Pancreas (tissue), 10 donors: ENCODE measurements at places on chromosomes 1 and 21. TPM values are rescaled to one million over a fixed set of nuclear protein-coding genes. Genes with fewer than 3 reads are reported as not detected.

The CIART gene
- total RNA-seq = 1.2 TPM

The PADI6 gene
- total RNA-seq = not detected

The S100A14 gene
- 11.7 TPM for total RNA-seq

The KCNE1 gene
- 0.51 TPM for total RNA-seq

The TMPRSS15 gene
- not detected for total RNA-seq

The LCE1D gene
- total RNA-seq = not detected

The GLIS1 gene
- not detected for total RNA-seq

- no peaks in the 10 kb centered on the region for H3K27me3 ChIP-seq
- H3K4me3 ChIP-seq = no peak overlapping the region
- no peaks in the 10 kb centered on the region for H3K4me1 ChIP-seq
- DNase-seq = peak; percentile 4
These were observed 133.0 kb downstream of the LRRC7 start for GRCh38 chr1:69700770-69701169.

DNA sequence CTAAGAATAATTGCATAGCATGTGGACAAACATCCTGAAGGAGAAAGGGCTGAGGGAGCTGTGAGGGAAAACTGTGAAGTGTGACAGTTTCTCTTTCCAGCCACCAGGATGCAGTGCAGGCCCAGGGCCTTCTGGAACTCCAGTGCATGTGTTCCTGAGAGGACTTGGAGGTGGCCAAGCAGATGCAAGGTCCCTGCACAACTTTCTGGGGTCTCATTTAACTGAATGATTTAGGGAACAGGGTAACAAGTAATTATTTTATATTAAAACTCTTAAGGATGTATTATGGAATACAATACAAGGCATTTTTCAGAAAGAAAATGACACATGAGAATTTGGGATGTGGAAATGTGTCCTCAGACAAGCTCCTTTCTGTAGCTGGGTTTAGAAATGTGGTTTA is 61.2 kb upstream of the MCOLN3 start:
- H3K36me3 ChIP-seq = no peaks in the 10 kb centered on the region
- H3K27me3 ChIP-seq = no peaks in the 10 kb centered on the region
- H3K4me3 ChIP-seq = no peak overlapping the region
- no peaks in the 10 kb centered on the region for H3K4me1 ChIP-seq
- H3K27ac ChIP-seq = no peak overlapping the region

- DNase-seq = no peak
- H3K36me3 ChIP-seq = no peaks in the 10 kb centered on the region
- no peaks in the 10 kb centered on the region for H3K4me1 ChIP-seq
- H3K27me3 ChIP-seq = no peaks in the 10 kb centered on the region
- no peak overlapping the region for H3K4me3 ChIP-seq
These were observed 118.7 kb upstream of the CD34 start for GRCh38 chr1:208029381-208030287.

DNA sequence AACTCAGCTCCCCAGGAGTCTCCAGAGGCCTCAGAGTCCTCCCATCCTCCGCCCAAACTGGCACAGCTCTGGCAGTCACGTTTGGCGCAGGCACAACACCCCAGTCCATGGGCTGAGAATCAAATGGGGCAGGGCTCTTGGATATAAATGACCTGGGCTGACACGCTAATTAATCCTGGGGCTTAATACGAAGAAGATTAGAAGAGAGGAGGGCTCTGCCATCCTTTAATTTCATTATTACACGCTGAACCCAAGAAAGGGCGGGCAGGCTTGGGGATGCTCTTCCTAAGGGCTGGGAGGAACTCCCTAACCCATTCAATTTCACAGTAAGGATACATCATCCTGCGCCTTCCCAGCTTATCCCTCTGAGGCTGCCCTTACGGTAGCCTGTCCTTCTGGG is 2.4 kb downstream of the GRIK3 start:
- peaks cover 31% of the 10 kb centered on the region for H3K27me3 ChIP-seq
- H3K36me3 ChIP-seq = no peaks in the 10 kb centered on the region
- H3K4me1 ChIP-seq = no peaks in the 10 kb centered on the region

- H3K27ac ChIP-seq = no peak overlapping the region
- H3K36me3 ChIP-seq = no peaks in the 10 kb centered on the region
- no peaks in the 10 kb centered on the region for H3K27me3 ChIP-seq
- DNase-seq = no peak
These were observed 40.2 kb upstream of the MPZL1 start for GRCh38 chr1:167681451-167682098.

DNA sequence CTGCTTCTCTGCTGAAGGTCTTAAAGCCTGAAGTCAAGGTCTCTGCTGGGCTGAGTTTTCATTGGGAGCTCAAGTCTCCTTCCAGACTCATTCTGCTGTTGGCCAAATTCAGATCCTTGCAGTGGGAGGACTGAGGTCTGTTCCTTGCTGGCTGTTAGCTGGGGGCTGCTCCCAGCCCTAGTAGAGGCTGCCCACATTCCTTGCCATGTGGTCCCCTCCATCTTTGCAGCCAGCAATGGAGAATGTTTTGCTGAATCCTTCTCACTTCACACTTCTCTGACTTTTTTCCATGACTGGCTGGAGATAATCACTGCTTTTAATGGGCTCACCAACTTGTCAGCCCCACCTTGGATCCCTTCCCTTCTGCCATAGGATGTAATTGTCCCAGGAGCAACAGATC is 33.2 kb downstream of the UBASH3A start:
- H3K36me3 ChIP-seq = no peaks in the 10 kb centered on the region
- no peak overlapping the region for H3K27ac ChIP-seq
- DNase-seq = no peak
- H3K4me3 ChIP-seq = no peak overlapping the region
- no peaks in the 10 kb centered on the region for H3K27me3 ChIP-seq

GRCh38 chr21:38267136-38267755 is 10.5 kb downstream of the KCNJ15 start:
- no peak for DNase-seq
- peak overlapping the region; percentile 25 for H3K27ac ChIP-seq
- no peaks in the 10 kb centered on the region for H3K27me3 ChIP-seq

GRCh38 chr1:39695016-39695415 is 3.8 kb upstream of the HPCAL4 start:
- no peak for DNase-seq
- H3K4me1 ChIP-seq = peaks cover 13% of the 10 kb centered on the region
- H3K27ac ChIP-seq = no peak overlapping the region
- H3K27me3 ChIP-seq = no peaks in the 10 kb centered on the region
- no peaks in the 10 kb centered on the region for H3K36me3 ChIP-seq
- H3K4me3 ChIP-seq = no peak overlapping the region

- no peak overlapping the region for H3K4me3 ChIP-seq
- H3K4me1 ChIP-seq = no peaks in the 10 kb centered on the region
- H3K27me3 ChIP-seq = no peaks in the 10 kb centered on the region
These were observed 68.4 kb upstream of the ATP5PO start for GRCh38 chr21:33984021-33984481.

- H3K4me3 ChIP-seq = no peak overlapping the region
- DNase-seq = no peak
- no peak overlapping the region for H3K27ac ChIP-seq
These were observed 22.2 kb downstream of the PADI3 start for GRCh38 chr1:17270891-17271765.

DNA sequence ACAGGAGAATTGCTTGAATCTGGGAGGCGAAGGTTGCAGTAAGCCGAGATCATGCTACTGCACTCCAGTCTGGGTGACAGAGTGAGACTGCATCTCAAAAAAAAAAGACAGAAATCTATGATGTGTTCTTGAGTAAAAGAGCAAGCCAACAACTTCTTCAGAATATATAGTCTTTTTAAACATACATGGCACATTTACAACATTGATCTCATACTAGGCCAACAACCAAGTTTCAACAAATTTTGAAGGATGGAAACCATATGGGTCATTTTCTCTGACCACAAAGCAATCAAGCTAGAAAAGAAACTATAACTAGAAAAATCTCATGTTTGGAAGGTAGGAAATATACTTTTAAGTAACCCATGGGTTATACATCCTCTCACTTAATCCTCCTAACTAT is 38.3 kb downstream of the PAFAH2 start:
- DNase-seq = no peak
- H3K4me1 ChIP-seq = no peaks in the 10 kb centered on the region
- H3K27me3 ChIP-seq = no peaks in the 10 kb centered on the region
- H3K27ac ChIP-seq = no peak overlapping the region
- no peak overlapping the region for H3K4me3 ChIP-seq
- peaks cover 21% of the 10 kb centered on the region for H3K36me3 ChIP-seq

- no peaks in the 10 kb centered on the region for H3K4me1 ChIP-seq
- H3K27me3 ChIP-seq = no peaks in the 10 kb centered on the region
These were observed 134.7 kb upstream of the KCNJ15 start for GRCh38 chr21:38121888-38122720.

- no peaks in the 10 kb centered on the region for H3K36me3 ChIP-seq
- H3K4me3 ChIP-seq = no peak overlapping the region
- H3K27ac ChIP-seq = no peak overlapping the region
- H3K4me1 ChIP-seq = no peaks in the 10 kb centered on the region
- DNase-seq = no peak
- no peaks in the 10 kb centered on the region for H3K27me3 ChIP-seq
These were observed 7.2 kb upstream of the UBE2U start for GRCh38 chr1:64196074-64196870.

DNA sequence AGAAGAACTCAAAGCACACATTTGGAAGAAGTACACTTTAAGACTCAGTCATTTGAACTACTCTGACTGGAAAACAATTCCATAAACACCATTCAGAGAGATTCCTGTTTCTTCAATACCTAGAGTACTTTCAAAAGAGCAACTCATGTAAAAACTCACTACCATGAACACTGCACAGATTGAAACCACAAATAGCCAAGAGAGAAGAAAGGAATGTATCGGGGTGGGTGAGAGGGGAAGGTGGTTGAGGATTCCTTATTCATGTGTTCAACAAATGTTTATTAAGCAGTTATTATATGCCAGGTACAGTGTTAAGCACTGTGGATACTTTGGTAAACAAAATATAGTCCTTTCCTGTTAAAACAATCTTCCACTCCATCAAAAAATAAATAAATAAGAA is 64.7 kb downstream of the NRIP1 start:
- H3K27ac ChIP-seq = no peak overlapping the region
- DNase-seq = no peak
- no peaks in the 10 kb centered on the region for H3K36me3 ChIP-seq
- H3K4me1 ChIP-seq = peaks cover 14% of the 10 kb centered on the region
- no peak overlapping the region for H3K4me3 ChIP-seq

DNA sequence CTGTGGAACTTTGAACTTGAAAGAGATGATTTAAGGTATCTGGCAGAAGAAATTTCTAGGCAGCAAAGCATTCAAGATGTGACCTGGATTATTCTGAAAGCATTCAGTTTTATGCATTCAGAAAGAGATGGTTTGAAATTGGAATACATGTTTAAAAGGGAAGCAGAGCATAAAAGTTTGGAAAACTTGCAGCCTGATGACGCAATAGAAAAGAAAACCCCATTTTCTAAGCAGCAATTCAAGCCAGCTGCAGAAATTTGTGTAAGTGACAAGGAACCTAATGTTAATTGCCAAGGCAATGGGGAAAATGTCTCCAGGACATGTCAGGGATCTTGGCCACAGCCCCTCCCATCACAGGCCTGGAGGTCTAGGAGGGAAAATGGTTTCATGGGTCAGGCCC is 354.0 kb downstream of the ZNF326 start:
- no peak overlapping the region for H3K4me3 ChIP-seq
- no peak for DNase-seq
- no peaks in the 10 kb centered on the region for H3K27me3 ChIP-seq
- no peaks in the 10 kb centered on the region for H3K4me1 ChIP-seq

DNA sequence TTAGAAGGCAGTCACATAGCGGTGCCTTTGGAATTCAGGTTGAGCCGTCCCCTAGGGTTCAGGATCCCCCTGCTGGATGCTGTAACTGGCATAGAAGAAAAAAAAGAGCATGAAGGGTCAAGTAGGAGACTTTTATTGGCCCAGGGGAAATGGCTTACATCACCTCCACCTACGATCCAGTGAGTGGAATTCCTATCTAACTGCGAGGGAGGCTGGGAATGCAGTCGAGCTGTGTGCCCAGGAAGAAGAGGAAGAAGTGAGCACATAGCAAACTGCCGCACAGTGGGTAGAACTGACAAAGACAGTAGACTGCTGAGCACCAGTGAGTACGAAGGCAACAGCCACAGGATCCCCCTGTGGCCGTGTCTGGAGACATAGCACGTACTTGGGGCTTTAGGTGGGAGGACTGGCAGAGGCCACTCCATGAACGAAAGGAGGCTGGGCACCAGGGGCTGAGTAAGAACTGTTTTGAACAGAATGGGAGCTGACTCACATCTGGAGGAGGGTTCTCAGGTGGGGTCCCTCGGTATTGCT is 79.2 kb downstream of the RNF220 start:
- DNase-seq = no peak
- no peak overlapping the region for H3K27ac ChIP-seq
- H3K4me3 ChIP-seq = no peak overlapping the region
- no peaks in the 10 kb centered on the region for H3K27me3 ChIP-seq
- no peaks in the 10 kb centered on the region for H3K4me1 ChIP-seq

DNA sequence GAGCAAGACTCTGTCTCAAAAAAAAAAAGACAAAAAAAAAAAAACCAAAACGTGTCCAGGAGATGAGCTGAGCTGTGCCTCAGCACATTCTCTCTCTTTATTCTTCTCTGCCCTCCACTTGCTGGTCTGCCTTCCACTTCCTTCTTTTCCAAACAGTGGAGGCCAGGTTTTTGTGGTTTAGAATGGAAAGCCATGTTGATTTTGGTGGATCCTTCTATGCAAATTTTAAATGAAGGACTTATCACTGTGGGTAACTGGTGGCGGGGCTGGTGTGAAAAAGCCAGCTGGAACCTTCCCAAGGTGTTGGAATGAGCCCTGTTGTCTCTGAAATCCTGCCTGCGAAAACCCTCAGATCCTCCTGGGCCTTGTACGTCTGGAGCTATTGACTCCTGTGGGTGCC is 61.9 kb downstream of the PTPRU start:
- H3K27ac ChIP-seq = no peak overlapping the region
- H3K27me3 ChIP-seq = no peaks in the 10 kb centered on the region
- DNase-seq = no peak

DNA sequence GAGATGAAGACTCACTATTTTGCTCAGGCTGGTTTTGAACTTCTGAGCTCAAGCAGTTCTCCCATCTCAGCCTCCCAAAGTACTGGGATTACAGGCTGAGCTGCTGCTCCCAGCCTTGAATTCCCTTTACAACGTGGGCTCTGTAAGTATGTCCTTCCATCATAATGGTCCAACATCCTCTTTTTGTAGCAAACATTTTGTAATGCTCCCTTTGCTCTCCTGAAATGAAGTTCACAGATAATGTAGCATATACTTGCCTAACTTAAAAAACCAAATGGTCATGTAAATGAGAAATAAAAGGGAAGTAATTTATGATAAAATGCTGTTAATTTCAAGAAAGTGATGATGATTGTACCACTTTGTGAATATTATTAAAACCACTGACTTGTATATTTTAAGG is 30.5 kb upstream of the THEM4 start:
- H3K36me3 ChIP-seq = no peaks in the 10 kb centered on the region
- no peak overlapping the region for H3K27ac ChIP-seq
- no peaks in the 10 kb centered on the region for H3K4me1 ChIP-seq
- H3K4me3 ChIP-seq = no peak overlapping the region
- DNase-seq = no peak

- H3K4me1 ChIP-seq = peaks cover 24% of the 10 kb centered on the region
- no peak overlapping the region for H3K4me3 ChIP-seq
- no peak for DNase-seq
- no peaks in the 10 kb centered on the region for H3K27me3 ChIP-seq
- peaks cover 39% of the 10 kb centered on the region for H3K36me3 ChIP-seq
- H3K27ac ChIP-seq = no peak overlapping the region
These were observed 5.8 kb downstream of the ATP5PB start for GRCh38 chr1:111454859-111455641.
